RWPE2 (cell line): ENCODE measurements at places on chromosomes 13 and 19.

- no peak for DNase-seq
Observed at GRCh38 chr13:105452895-105453294, 1082.6 kb downstream of the EFNB2 start.

- peak; percentile 73 for DNase-seq
Observed at GRCh38 chr13:73261739-73262216, 203.0 kb downstream of the KLF5 start.

DNA sequence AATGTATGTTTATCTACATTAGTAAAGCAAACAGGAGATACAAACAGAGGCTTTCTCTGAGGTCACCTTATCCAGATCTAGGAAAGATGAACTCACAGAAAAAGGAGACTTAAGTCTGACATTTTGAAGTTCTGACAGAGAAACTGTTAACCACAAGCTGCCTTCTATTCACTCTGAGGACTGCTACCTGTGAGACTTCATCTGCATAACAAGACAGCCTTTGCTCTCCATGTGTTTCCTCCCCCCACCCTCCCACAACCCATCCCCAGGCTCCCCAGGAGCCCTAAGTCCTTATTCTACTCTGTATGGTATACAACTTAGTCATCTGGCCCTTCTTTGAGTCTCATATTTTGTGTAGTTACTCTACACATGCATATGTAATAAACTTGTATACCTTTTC is 699.0 kb downstream of the FGF9 start:
- DNase-seq: no peak

DNA sequence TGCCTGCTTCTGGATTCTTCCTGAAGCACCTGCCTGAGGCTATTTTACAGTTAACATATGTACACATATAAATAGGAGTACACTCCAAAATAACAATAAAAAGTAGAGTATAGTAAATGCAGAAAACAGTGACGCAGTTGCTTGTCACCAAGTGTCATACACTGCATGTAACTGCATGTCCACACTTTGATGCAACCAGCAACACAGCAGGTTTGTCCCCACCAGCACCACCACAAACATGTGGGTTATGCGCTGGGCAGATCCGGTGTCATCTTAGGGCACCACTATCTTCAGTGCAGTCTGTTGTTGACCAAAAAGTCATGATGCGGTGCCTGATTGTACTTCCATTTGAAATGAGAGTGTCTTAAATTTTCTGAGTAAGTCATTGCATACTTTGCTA is 51.3 kb downstream of the COL4A2 start:
- no peak for DNase-seq

DNA sequence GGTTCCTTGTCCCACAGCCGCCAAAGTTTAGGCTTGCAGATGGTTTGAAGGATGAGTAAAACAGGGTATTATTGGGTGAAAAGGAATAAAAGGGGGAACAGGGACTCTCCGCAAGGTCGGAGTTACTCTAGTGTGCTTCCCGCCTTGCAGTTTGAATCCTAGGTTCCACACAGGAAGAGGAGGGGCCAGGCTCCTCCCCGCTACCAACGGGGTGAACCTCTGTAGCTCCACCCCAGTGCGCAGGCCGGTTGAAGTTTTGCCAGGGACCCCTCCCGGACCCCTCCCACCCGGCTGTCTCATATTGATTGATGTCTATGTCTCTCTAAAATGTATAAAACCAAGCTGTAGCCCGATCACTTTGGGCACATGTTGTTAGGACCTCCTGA is 11.6 kb upstream of the GTF2F2 start:
- no peak for DNase-seq

GRCh38 chr13:100520936-100521850 is 67.4 kb downstream of the GGACT start:
- DNase-seq: no peak

DNA sequence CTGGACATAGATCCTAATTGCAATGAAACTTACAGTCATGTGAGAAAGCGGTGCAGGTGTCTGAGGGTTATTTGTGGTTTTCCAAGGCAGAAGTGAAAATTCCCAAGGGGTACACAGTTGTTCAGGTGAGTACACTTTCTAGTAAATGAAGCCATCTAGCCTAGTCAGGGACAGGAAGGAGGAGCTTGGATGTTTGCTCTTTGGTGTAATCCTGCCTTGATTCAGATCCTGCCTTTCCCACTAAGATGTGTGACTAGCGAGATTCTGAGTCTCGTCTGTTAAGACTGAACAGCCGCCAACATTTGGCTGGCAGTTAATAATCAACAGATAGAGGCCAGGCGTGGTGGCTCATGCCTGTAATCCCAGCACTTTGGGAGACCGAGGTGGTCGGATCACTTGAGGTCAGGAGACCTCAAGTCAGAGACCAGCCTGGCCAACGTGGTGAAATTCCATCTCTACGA is 2.5 kb downstream of the RPS9 start:
- no peak for DNase-seq

GRCh38 chr19:33432015-33432414 is 58.5 kb downstream of the CEBPG start:
- no peak for DNase-seq

DNA sequence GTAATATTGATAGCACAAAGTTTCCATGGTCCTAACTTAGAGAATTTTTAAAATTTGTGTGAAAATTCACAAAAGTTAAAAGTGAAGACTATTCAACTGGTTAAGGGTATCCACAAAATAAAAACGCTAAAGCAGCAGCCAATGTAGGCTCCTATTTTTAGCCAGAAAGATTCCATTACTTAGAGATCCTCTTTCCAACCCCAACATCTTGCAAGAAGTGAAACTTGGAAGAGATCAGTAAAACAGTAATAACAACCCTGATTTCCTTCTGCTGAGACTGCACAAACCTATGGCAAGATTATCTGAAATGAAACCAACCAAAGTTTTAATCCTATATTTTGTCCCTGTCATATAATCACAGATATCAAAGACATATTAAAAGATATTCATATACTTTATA is 8.5 kb downstream of the TBC1D4 start:
- no peak for DNase-seq

- DNase-seq: no peak
Observed at GRCh38 chr19:35911790-35912189, 3.7 kb upstream of the TYROBP start.

DNA sequence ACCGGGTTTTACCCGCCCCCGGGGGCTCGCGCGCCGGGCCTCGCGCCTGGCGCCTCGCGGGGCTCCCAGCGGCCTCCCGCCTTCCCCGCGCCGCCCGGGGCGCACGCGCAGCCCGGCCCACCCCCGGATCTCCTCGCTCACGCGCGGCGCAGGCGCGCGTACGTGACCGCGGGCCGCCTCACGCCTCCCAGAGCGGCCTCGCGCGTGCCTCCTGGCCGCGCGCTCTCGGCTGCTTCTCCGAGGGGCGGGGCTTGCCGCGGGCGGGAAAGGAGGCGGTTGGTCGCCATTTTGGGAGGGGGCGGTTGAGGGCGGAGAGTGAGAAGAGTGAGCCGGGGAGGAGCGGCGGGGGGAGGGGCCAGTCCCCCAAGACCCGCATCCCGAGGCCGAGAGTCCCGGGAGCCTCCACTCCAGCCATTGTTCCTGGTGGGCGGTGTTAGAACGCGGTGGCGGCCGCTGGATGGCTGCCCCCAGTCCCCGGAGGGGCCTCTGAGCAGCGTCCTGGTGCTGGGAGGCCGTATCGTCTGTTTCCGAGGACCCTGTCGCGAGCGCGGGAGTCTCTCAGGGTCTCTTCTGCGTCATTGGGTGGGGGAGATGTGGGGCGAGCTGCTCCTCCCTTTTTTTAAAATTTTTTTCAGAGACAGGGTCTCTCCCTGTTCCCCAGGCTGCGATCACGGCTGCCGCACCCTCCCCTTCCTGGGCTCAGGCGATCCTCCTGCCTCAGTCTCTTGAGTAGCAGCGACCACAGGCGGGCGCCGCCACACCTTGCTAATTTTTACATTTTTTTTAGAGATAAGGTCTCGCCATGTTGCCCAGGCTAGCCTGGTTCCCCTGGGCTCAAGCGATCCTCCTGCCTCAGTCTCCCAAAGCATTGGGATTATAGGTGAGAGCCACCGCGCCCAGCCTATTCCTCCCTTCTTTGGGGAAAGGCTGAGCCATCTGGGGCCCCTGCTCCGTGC is at the start of gene ZNF541:
TSS of gene ZNF541 (minus strand) at position 78 of the 956 bp plus-strand sequence. CDS start 17,292 bp downstream, outside the sequence.
- peak; percentile 69 for DNase-seq
